NCI-H1436 (cell line): ENCODE measurements at places on chromosomes 2 and 18.

- no peak for DNase-seq
These were observed 57.5 kb upstream of the MFF start for GRCh38 chr2:227267410-227268115.

GRCh38 chr2:173355132-173355865 is 627 bp downstream of the CDCA7 start:
- DNase-seq: peak; percentile 32

DNA sequence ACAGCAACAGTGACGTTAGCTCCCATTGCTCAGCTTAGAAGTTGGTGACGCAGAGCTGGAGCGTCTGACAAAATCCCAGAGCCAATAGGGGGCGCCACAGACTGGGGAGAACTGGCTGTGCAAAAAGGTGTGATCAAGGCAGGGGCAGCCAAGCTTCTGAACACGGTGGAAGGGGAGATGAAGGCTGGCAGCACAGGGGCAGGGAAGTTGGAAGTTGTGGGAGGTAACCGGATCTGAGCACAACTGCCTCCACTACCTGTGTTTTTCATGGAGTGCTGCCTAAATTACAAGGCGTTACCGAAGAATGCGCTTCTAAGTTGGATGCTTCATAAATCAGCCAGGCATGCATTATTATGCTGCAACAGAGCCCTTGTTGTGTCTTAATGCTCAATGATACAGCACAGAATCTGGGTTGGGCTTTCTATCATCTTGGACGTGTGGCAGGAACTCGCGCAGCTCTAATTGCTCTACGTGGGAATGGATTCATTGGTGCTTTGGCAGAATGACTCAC is 370.0 kb downstream of the SLC4A3 start:
- DNase-seq: peak; percentile 25

DNA sequence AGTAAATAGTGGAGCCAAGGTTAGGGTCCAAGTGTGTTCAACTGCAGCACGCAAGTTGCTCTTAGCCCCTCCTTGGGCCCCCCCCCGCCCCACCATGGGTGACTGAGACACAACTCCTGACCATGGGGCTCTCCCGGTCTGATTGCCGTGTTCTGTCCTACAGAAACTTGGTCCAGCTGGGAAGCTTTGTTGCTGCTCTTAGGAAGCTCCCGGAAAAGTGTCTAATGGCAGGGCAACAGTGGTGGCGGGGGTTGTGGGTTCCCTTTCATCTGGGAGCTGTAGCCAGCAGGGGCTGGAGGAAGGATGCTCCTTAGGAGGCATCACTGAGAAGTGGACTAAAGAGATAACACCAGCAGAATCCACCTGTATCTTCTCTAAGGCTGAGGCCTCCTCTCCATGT is 111.1 kb downstream of the CYP26B1 start:
- DNase-seq: no peak

DNA sequence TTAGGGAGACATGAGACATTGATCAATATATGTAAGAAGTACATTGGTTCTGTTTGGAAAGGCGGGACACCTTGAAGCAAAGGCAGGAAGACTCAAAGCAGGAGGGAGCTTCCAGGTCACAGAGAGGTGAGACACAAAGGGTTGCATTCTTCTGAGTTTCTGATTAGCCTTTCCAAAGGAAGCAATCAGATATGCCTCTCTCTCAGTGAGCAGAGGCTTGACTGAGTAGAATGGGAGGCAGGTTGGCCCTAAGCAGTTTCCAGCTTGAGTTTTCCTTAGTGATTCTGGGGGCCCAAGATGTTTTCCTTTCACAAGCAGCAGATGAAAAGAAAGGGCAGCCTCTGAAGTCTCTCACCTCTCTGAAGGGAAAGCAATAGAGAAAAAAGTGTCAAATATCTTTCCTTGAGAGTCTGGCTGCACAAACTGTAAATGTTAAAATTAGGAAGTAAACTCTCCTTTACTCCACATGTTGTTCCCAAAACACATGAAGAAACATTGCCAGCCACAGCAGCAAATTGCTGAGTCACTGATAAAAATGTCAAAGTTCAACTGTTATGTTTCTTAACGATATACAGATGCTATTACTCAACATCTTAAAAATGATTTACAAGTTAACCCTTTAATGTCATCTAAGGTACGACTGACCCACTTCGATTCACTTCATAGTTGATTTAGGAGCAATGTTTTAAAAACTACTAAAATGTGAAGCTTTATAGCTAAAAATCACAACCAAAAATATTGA is 40.3 kb downstream of the CYB5A start:
- DNase-seq: no peak

- DNase-seq: no peak
These were observed 185.1 kb downstream of the LOXHD1 start for GRCh38 chr18:46471809-46472498.

DNA sequence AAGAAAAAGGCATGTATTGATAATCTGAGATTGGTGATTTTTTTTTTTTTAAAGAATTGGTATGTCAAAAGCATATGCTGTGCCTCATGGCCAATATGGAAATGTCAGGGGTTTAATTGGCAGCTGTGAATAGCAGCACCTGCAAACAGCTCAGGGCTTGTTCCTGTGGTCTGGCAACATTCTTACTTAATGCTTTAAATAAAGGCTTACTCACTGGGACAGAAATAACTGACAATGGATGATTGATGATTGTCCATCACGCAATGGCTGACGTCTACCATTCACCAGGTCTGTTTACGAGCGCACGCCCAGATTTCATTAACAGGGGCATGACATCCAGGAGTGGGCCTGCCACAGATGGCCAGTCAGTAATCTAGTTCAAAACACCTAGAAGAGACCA is 66.7 kb downstream of the ETAA1 start:
- DNase-seq: peak; percentile 85

- no peak for DNase-seq
These were observed 19.0 kb downstream of the PNO1 start for GRCh38 chr2:68176657-68177056.

- DNase-seq: no peak
These were observed 95.1 kb downstream of the SPTBN1 start for GRCh38 chr2:54551123-54551756.

GRCh38 chr2:221189431-221190067 is 382.6 kb downstream of the EPHA4 start:
- no peak for DNase-seq

GRCh38 chr18:47993409-47993808 is 63.0 kb upstream of the SMAD2 start:
- DNase-seq: no peak

GRCh38 chr18:59070181-59070912 is 69.3 kb upstream of the SEC11C start:
- peak; percentile 88 for DNase-seq

DNA sequence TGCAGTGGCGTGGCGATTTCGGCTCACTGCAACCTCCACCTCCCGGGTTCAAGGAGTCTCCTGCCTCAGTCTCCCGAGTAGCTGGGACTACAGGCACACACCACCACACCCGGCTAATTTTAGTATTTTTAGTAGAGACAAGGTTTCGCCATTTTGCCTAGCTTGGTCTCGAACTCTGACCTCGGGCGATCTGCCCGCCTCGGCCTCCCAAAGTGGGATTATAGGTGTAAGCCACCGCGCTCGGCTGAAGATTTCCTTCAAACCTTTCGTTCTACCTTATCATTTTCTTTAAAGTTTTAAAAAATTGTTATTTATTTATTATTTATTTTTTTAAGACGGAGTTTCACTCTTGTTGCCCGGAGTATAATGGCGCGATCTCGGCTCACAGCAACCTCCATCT is 979 bp upstream of the WDR43 start:
- no peak for DNase-seq

DNA sequence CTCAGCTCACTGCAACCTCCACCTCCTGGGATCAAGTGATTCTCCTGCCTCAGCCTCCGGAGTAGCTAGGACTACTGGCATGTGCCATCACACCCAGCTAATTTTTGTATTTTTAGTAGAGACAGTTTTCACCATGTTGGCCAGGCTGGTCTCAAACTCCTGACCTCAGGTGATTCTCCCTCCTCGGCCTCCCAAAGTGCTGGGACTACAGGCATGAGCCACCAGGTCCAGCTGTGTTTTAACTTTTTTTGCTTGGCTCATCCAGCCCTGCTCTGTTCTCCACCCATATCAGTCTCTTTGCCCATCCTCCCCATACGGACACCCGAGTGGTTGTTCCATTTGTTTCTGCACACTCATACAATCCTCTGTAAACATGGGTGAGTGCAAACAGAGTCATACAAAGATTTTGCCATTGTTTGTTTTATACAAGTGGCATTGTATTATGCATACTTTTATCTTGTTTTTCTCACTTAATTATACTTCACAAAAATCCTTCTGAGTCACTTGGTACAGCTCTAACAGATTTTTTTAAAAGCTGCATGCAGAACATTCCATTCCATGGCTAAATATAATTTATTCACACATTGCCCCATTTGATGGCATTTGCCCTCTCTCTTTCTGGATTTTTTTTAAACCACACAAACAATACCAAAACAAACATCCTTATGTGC is 5.3 kb downstream of the APOB start:
- DNase-seq: no peak

DNA sequence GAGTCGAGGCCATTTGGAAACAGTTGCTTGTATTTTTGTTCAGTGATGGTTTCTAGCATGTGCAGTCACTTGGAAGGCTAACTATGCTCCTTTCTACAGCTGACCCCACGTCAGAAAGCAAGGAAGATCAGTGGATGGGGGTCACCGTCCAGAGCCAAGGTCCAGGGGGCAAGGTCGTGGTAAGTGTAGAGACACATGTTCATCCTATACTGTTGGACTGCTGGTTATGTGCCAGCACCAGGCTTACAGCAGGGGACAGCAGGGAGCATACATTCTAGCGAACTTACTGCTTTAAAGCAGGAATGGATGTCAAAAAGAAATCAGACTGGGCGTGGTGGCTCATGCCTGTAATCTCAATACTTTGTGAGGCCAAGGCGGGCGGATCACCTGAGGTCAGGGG is 40.0 kb downstream of the ITGA6 start:
- no peak for DNase-seq

DNA sequence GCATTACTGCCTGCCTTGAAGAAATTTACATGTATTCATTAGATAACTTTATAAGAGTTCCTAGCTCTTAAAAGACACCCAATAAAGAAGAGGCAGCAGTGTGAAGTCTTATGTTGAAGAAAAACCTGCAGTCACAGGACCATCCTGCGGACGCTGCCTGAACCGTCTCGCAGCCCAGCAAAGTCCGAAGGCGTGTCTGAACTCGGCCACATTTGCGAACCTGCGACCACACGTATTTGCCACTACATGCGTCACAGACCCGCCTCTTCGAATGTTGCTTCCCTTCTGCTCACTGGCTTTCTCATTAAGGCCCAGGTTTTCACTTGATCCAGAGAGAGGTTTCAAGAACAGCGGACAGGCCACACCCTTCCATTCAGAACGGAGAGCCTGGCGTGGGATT is 41.2 kb downstream of the CNGA3 start:
- no peak for DNase-seq

DNA sequence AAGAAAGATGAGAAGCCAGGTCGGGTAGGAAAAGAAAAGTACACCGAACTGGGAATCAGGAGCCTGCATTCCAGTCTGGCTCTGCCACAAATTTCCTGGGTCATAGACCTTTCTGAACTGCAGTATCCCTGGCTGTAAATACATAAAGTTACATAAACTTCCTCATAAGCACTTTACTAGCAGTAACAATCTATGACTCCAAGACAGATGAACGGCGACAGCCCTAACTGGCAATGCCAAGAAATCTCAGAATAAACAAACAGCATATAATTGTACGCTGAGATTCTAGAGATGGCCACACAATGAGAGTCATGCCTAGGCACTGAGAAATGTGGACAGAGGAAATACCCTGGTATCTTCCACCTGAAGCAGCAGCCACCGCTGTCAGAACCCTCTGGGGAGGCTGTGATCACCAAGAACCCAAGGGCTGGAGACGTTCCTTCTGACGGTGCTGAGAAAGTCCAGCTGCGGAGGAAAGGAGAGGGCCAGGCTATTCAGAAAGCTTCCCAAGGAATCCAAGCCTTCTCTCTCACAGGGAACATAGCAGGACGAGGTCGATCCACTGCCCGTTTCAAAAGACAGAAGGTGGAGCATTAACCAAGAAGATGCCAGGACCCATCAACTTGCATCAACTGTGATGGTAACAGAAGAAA is 89.3 kb upstream of the SLC66A3 start:
- no peak for DNase-seq

- DNase-seq: no peak
These were observed 18.9 kb upstream of the THOC1 start for GRCh38 chr18:286515-287310.

- DNase-seq: no peak
These were observed 177.7 kb downstream of the TMEM247 start for GRCh38 chr2:46657042-46657504.

GRCh38 chr18:51066273-51066672 is 36.3 kb downstream of the SMAD4 start:
- DNase-seq: no peak

DNA sequence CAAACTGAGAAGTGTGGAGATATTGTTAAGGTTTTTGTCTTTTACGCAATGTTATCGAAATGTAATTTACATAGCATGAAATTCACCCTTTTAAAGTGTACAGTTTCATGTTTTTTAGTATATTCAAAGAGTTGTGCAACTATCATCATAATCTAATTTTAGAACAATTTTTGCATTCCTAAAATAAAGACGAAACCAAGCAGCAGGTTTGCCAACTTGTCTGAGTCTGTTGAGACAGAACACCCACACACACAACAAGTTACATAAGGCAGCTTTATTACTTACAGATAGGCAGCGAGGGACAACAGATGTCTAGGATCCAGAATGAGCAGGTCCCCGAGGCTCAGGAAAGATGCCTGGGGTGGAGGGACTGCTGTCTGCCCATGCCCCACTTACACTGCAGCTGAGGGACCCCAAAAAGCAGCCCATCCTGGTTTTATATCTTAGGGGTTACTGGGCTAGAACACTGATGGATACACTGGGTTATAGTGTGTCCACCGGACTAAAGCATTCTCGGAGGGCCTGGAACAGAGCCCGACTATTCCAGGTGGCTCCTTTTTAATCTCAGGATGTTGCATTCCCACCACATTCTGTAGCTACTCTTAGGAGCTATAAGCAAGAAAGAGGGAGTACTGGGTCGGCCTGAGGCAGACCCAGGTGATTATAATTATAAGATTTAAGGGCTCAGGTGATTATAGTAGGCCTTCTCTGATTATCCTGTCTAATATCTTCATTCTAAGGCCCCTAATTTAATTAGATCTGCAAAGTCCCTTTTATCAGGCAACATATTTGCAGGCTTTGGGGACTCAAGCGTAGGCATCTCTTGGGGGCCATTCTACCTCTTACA is 150.2 kb upstream of the DOK6 start:
- DNase-seq: no peak

GRCh38 chr2:173855661-173856060 is 109.5 kb downstream of the SP3 start:
- DNase-seq: no peak

- DNase-seq: no peak
These were observed 3.2 kb upstream of the PDK1 start for GRCh38 chr2:172552547-172553291.
